Gastrocnemius medialis (tissue), 4 donors: ENCODE measurements at places on chromosomes 5 and 9. TPM values are rescaled to one million over a fixed set of nuclear protein-coding genes. Genes with fewer than 3 reads are reported as not detected.

DNA sequence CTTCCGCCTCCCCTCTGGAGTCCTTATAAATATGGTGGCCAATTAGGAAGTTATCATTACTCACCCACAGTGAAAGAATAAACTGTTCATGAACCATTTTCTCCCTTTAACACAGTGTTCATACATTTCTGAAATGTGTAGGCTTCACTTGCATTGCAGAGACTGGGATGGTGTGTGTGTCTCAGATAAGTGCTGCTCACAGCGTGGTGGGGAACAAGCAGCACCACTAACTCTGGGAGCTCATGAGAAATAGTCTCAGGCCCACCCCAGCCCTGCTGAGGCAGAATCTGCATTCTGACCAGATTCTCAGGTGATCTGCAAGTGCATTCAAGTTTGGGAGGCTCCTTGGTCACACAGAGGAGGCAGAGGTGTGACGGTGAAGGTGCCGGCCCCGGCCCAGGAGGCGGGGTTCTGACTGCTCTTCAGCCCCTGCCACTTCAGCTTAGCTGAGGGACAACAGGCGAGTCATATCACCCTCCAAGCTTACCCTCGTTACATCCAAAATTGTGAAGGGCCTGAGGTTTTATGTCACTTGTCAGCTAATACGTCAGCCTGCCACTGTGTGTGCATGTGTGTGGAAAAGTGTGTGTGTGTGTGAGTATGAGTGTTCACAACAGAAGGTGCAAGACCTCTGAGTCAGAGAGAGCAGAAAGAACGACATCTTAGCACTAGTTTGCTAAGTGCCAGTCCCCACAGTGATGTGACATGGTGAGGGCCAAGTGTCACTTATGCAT, 34.7 kb downstream of the DAP start:
- no peak for DNase-seq

DNA sequence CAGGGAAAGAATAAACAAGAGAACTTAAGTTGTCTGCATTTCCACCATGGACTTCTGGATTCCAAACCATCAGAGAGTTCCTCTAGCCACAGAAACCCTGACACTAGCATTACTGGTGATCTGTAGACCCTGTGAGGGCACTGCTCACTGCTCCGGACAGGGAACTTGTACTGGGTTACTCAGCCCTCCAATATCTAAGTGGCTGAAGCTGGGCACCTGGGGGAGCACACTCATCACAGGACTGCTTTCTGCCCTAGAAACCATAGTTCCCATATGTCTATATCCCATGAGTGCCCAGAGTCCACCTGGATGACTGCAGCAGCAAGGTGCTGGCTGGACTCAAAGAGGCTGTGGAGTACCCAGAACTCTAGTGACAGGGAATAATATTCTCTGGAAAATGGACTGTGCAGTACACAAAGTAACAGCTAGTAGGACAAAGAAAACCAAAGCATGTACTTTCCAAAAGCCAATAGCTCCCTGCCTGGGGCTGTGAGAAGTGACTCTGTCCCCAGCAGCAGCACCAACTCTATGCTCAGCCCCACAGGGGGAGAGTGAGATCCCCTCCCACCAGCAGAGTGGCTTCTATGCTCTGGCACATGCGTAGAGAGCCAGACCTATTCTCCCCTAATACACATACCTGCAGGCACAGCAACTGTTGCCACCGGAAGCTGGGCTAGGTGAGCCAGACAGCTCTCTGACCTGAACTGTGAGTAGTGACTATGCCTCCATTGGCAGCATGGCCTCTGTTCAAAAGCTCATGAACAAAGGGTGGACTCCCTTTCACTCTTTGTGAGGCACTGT, 472.9 kb upstream of the FTMT start:
- no peak for DNase-seq

GRCh38 chr5:77397686-77398292, 94.3 kb downstream of the WDR41 start:
- no peak for DNase-seq

- no peak for DNase-seq
Measured at GRCh38 chr5:115751176-115751575, 65.3 kb downstream of the CDO1 start.

GRCh38 chr5:176592573-176592972, 17.4 kb downstream of the GPRIN1 start:
- DNase-seq, result no peak

DNA sequence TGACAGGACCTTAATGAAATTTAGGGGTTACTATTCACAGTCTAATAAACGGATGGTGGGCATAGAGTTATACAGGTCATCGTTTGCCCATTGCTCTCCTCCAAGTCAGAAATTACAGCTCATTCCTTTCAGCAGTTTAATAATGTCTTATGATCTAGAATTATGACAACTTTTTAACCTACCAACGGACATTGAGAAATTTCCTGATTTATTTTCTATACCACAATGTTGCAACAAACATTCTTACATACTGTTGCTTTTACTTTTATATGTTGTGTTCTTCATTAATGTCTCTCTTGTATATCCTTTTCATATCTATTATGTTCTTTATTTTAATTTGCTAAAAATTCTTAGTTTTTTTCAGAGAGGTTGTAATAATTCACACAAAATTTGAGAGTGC, 152.8 kb upstream of the PRLR start:
- DNase-seq, result no peak

- no peak for DNase-seq
Measured at GRCh38 chr5:66362046-66362445, 217.9 kb downstream of the SREK1 start.

DNA sequence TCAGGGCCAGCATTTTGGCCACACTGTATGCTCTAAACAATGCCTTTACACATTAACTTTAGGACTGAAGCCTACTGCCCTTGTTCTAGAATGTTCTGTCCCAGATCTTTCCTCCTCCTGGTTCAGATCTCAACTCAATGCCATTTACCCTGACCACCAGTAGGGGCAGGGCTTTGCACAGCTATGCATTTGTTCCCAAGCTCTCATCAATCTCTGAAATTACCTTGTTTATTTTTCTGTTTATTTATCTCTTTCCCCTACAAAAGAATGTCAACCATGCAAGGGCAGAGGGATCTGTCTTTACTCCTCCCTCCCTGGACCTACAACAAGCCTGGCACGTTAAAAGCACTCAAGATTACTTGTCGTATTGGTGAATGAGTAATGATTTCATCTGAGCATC, 612.9 kb downstream of the BNC2 start:
- no peak for DNase-seq

DNA sequence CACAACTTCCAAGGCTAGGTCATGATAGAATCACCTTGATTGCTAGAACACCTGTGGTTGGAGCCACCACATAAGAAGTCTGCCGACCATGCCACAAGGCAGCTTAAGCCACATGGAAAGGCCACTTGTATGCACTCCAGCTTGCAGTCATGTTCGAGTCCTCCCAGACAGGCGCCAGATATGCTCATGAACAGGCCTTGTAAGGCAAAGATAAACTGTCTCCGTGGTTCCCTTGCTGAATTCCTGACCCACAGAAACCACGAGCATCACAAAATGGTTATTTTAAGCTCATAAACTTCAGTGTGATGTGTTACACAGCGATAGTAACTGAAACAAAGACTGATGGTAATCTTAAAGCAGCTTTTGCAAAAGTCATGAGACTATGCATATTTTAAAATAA, 188.4 kb upstream of the DAPK1 start:
- DNase-seq, result no peak

LRRC19 gene
- total RNA-seq, result not detected

PLAC8L1 gene
- total RNA-seq, result not detected

ZSWIM6 gene
- 3.7 TPM for total RNA-seq

SLC34A3 gene
- not detected for total RNA-seq

FAM81B gene
- not detected for total RNA-seq

MAST4 gene
- 36.8 TPM for total RNA-seq
